Osteoblast (primary cell): ENCODE measurements at places on chromosomes 7 and 10. TPM values are rescaled to one million over a fixed set of nuclear protein-coding genes. Genes with fewer than 3 reads are reported as not detected.

The NT5C3A gene
- total RNA-seq, result 24.2 and 25.0 TPM in 2 replicates

The TNKS2 gene
- 61.5 and 63.4 TPM in 2 replicates for total RNA-seq

The CTNNA3 gene
- not detected in 2 replicates for total RNA-seq

DNA sequence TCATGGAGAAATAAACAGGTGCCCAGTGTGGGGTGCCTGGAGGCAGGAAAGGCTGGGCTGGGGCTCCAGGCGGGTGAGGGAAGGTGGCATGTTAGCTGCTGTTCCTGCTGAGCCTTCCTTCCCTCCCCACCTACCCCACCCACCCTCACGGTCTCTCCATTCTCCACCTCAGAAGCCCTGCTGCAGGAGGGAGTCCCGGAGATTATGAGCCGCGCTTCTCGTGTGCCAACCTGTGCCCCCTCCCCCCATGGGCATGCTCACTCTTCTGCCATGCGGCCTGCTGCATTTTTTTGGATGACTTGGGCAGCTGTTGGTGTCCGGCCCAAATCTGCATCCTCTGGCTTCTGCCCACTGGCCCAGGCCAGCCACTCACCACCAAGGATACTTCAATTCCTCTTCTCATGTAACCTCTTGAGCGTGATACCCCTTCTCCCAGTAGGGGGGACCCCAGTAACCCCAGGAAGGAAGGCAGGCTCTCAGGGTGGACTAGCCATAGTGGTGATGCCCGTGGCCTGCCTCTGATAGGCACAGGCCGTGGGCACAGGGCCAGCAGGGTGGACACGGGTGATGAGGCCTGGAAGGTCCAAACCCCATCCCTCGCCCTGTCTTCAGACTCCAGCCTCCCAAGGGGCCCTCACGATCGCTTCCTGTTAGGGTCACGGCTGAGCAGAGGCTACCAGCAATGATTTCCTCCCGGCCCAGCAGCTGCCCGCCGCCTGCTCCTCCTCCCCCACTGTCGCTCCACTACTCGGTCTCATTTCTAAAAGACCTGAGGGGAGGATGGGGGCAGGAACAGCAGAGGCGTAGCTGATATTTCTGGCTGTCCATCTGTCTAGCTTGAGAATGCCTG lies 27.8 kb downstream of the UNC5B start:
- H3K27ac ChIP-seq, result peak overlapping the region; percentile 64
- peaks cover 83% of the 10 kb centered on the region for H3K4me1 ChIP-seq
- no peaks in the 10 kb centered on the region for H3K36me3 ChIP-seq
- no peaks in the 10 kb centered on the region for H3K27me3 ChIP-seq

DNA sequence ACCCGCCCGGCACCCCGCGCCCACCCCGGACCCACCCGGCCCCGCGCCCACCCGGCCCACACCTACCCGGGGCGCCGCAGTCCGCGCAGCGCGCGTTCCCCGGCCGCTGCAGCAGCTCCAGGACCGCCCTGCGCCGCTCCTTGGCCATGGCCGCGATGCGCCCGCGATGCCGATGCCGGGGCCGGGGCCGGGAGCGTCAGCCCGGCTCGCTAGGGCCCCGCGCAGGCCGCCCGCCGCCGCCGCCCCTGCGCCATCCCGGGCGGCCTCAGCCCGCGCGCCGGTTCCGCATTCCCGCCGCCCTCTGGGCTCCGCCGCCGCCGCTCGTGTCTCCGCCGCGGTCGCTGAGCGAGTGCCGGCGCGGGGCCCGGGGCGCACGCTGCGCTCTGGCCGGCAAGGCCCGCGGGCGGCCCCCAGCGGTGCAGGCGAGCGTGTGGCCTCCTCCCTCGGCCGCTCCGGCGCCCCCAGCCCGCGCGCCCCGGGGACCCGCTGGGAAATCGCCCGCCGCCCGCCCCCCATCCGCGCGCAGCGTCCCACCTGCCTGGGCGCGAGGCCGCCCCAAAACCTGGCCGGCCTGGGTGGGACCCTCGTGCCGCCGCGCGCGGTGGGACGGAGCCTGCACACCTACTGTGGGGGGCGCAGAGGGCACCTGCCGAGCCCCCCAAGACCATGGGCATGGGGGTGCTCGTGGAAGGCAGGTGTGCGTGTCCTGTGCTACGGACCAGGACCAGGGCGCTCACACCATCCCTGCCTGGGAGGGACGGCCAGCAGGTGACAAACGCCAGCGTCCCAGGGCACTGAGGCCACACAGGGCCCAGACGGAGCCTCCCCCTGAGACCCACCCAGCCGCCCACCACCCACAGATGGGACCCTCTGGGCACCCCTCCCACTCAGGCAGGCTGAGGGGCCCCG lies at the start of gene ADAP1:
ADAP1 (minus strand) TSS at position 351 of the 909 bp plus-strand sequence; CDS start at position 148, 203 bp downstream.
- H3K4me3 ChIP-seq, result peak within 1 kb of the TSS; percentile 40
- no peak within 1 kb of the TSS for H3K27ac ChIP-seq
- peak; percentile 94 for DNase-seq
- no peaks in the 10 kb centered on the region for H3K4me1 ChIP-seq
- peaks cover 49% of the 10 kb centered on the region for H3K27me3 ChIP-seq

The SBDS gene
- total RNA-seq, result 78.9 and 83.7 TPM in 2 replicates

The GNGT1 gene
- not detected in 2 replicates for total RNA-seq

The TMEM176A gene
- not detected in 2 replicates for total RNA-seq
